Fibroblast of skin of back (primary cell): ENCODE measurements at places on chromosomes 2 and 18.

- peak; percentile 41 for DNase-seq
Measured at GRCh38 chr2:74373221-74373676, 6.9 kb downstream of the DCTN1 start.

DNA sequence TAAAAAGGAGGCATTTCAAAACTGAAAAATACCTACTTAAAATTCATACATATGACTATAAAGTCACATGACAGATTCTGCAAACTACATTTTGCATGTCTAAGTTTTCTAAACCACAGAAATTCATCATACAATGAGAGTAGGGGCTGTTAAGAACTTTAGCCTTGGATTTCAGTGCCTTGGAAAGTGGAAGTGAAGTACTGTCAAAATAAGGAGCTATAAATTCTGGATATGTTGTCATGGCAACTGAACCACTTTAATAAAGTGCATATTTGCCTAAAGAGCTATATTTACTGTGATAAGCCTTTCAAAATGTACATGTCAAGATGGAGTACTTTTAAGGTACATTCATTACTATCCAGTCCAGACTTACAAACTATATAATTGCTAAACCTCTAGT lies 227.1 kb downstream of the RAB3GAP1 start:
- DNase-seq: no peak

DNA sequence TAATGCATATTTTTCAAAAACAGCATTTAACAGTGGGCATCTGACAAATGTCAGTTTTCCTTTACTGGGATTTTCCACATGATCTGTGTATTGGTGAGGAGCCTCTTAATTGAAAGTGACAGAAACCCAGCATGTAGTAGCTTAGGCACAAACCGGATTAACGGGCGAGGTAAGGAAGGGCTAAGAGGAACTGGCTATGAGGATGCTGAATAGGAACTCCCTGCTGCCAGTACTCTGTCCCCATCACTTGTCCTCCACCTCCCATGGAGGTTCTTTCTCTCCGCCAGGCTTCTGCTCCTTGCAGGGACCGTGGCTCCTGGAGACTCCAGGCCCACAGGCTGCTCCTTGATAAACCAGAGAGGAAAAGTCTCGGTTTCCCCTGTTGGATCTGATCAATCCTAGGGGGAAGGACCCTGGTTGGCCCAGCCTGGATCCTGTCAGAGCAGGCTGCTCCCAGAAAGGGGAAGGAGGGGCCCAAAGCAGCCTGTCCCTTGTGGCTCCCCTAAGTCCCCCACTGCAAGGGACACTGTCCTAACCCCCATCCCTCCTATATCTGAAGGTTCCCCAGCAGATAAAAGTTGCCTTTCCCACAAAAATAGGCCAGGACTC lies 10.3 kb downstream of the TEX44 start:
- no peak for DNase-seq

DNA sequence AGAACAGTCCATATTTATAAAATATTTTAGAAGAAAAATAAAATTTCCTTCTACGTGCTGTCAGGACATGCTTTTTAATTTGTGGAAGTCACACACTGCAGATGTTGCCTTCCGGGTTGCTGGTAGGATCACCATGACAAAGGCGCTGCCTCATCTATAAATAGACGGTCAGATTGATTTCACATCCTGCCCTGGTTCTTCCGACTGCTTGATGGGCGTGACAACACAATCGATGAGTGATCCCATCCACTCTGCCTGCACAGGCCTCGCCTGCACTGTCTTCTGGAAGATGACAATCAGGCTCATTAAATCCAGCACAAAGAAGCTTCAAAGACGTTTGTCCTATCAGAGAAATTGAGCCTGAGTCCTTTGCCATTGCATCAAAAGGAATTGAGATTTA lies 318.9 kb upstream of the TRIB2 start:
- peak; percentile 24 for DNase-seq

DNA sequence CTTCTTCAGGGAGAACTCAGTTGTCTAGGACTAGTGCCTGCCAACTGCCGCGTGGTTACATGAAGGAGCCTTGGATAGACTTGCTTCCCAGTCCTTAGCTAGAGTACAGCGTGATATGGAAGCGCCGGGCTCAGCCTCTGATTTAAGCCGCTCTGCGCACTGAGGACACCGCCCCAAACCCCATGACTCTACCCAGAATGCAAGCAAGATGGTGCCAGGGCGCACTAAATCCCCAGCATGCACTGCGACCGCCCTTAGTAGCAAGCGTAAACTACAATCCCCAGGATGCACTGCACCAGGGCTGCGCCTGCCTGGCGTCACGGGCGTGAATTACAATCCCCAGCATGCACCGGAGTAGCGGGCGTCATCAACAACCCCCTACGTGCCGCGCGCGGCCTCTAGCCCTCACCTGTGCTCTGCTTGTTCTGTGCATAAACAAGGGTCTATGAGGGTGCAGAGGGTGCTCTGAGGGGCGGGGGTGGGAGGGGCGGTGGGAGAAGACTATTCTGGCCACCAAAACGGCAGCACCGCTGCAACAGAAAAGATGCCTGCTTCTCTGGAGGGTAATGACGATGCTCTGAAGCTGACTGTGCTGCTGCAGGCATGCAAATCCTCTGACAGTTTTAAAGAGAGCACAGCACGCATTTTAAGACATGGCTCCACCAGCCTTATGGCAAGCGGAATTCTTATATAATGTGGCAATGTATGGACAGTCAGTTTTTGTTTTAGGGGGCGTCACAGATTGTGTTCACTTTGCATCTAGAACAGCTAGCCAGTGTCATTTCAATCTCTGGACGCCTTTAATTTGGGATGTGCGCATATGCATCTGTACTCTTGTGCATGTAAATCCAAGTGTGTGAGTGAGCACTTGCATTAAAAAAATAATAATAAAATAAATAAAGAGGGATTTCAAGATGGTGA lies 282.5 kb upstream of the MYT1L start:
- DNase-seq: peak; percentile 87

DNA sequence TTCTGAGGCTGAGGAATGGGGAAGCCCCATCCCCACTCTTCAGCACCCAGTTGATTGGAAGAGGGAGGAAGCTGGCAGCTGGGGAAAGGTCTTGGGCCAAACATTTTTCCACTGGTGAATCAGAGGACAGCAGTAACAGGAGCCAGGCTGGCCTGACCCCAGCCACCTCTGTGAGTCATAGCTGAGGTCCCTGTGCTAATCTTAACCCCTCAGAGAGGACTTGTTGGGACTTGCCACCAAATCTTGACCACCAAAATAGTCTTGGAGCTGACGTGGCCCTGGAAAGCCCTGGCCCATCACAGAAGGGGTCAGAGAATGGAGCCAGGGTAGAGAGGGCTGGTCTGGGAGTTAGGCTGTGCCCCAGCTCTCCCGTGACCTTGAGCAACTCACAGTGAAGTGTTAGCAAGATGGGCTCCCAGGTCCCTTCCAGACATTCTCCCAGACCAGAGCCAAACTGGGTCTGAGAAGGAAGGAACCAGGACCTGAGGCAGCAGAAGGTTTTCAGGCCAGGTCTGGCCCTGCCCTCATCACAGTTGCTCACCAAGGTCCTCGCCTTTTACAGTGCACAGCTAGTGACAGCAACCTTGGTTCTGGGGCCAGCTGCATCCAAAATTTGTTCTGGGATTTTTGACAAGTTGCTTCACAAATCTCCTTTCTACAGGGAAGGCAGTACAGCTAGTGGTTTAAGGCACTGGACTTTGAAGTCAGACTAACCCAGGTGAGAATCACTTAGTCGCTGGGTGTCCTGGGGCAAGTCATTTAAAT lies 266.6 kb downstream of the CYP26B1 start:
- peak; percentile 42 for DNase-seq
